ENCODE measurements at places on chromosomes 16 and 17. TPM values are rescaled to one million over a fixed set of nuclear protein-coding genes. Genes with fewer than 3 reads are reported as not detected.

GRCh38 chr16:2162676-2163118 is 7.1 kb downstream of the TRAF7 start:
- no peak overlapping the region for H3K4me3 ChIP-seq
- H3K27ac ChIP-seq: no peak overlapping the region
- H3K36me3 ChIP-seq: peaks cover 5% of the 10 kb centered on the region
- peaks cover 36% of the 10 kb centered on the region for H3K4me1 ChIP-seq
- no peaks in the 10 kb centered on the region for H3K27me3 ChIP-seq

GRCh38 chr17:37710344-37710886 is 34.4 kb downstream of the HNF1B start:
- H3K27me3 ChIP-seq: no peaks in the 10 kb centered on the region
- peak; percentile 64 for DNase-seq
- no peaks in the 10 kb centered on the region for H3K36me3 ChIP-seq
- H3K4me1 ChIP-seq: peaks cover 5% of the 10 kb centered on the region
- peak overlapping the region; percentile 1 for H3K27ac ChIP-seq

DNA sequence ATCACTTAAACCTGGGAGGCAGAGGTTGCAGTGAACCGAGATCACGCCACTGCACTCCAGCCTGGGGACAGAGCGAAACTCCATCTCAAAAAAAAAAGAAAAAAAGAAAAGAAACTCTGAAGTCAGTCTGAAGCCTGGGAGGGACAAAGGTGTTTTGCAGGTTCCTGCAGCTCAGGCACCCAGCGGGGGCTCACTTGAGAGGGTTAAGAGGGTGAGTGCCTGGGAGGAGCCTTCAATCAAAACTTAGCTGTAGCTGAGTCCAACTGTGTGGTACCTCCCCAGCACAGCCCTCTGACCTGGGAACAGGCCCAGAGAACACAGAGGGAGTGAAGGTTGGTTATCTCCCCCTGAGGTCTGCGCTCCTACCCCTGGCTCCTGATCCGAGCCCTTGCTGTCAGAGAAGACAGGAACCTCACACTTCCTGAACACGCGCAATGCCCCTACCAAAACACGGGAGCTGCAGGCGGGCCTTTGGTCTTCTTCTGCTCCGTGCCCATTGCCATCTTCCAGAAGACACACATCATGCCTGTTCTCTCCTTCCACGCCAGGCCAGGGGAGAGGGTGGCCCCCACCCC is 20.4 kb upstream of the ZC3H18 start:
- peaks cover 20% of the 10 kb centered on the region for H3K27me3 ChIP-seq
- H3K4me1 ChIP-seq: no peaks in the 10 kb centered on the region
- DNase-seq: no peak

Gene CFAP97D1
- 0.16 TPM for total RNA-seq

Gene TP53TG3F
- not detected for total RNA-seq

GRCh38 chr16:21084631-21085225 is 65.9 kb downstream of the DNAH3 start:
- no peaks in the 10 kb centered on the region for H3K36me3 ChIP-seq
- H3K27ac ChIP-seq: no peak overlapping the region
- no peak for DNase-seq

Gene KLHL36
- 49.0 TPM for total RNA-seq

DNA sequence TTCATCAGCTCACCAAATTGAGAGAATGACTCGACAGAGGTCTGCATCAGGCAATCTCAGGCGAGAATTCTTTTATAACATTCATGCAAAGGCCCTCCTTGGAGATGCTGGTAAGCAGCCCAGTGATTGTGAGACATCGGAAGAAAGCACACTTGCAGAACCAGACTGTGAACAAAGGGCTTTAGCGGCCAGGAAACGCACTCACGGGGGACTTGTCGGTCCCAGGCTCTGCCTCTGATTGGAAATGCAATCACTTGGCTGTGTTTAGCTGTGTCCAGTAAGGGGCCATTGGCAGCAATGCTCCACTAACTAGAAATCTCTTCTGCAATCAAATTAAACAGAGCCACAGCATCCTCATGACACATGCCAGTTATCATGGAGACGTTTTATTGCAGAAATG is 226.7 kb upstream of the CDH13 start:
- DNase-seq: no peak
- no peak overlapping the region for H3K4me3 ChIP-seq
- peaks cover 16% of the 10 kb centered on the region for H3K27me3 ChIP-seq
- no peaks in the 10 kb centered on the region for H3K4me1 ChIP-seq
- H3K27ac ChIP-seq: no peak overlapping the region

- H3K4me3 ChIP-seq: no peak overlapping the region
- peaks cover 23% of the 10 kb centered on the region for H3K4me1 ChIP-seq
- H3K27me3 ChIP-seq: no peaks in the 10 kb centered on the region
Observed at GRCh38 chr16:88318051-88318450, 64.7 kb upstream of the ZNF469 start.

DNA sequence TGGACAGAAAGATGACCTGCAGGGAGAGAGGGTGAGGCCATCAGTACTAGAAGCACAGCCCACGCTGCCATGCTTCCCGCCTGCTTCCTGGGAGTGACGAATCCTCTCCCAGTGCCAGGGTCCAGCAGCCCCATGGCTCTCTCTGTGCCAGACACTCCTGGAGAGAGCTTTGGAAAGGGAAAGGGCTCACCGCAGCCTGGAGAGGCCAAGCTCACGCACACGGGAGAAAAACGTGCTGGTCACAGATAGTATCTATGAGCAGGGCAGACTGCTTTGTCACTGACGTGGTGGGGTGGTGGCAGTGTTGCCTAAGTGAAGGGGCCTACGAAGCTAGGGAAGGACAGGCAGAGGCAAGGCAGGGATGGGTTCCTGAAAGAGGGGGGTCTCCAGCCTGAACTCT is 5.4 kb downstream of the WBP2 start:
- H3K27ac ChIP-seq: no peak overlapping the region
- no peaks in the 10 kb centered on the region for H3K27me3 ChIP-seq
- no peak for DNase-seq
- H3K4me1 ChIP-seq: peaks cover 36% of the 10 kb centered on the region
- no peak overlapping the region for H3K4me3 ChIP-seq
- peaks cover 10% of the 10 kb centered on the region for H3K36me3 ChIP-seq

GRCh38 chr16:68382296-68382718 is 66.0 kb downstream of the SMPD3 start:
- no peak for DNase-seq
- H3K36me3 ChIP-seq: no peaks in the 10 kb centered on the region
- peaks cover 4% of the 10 kb centered on the region for H3K27me3 ChIP-seq
- H3K27ac ChIP-seq: no peak overlapping the region

- no peak for DNase-seq
- no peaks in the 10 kb centered on the region for H3K36me3 ChIP-seq
- no peak overlapping the region for H3K4me3 ChIP-seq
Observed at GRCh38 chr17:47848198-47848513, 2.8 kb downstream of the SP6 start.

DNA sequence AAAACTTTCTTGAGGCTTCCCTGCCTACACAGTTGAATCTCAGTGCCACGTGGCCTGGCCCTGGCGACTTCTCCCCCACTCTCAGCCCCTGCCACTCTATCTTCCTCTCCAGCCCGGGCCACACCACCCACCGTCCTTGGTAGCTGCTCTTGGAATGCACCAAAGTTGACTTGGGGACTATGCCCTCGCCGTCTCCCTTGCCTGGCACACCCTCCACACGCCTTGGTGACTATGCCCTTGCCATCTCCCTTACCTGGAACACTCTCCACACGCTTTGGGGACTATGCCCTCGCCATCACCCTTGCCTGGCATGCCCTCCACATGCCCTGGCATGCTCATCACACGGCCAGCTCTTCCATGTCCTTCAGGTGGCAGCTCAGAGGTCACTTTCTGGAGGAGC is 15.5 kb upstream of the TVP23A start:
- peaks cover 10% of the 10 kb centered on the region for H3K27me3 ChIP-seq
- no peak overlapping the region for H3K27ac ChIP-seq
- no peak for DNase-seq
- H3K36me3 ChIP-seq: no peaks in the 10 kb centered on the region
- H3K4me3 ChIP-seq: no peak overlapping the region

DNA sequence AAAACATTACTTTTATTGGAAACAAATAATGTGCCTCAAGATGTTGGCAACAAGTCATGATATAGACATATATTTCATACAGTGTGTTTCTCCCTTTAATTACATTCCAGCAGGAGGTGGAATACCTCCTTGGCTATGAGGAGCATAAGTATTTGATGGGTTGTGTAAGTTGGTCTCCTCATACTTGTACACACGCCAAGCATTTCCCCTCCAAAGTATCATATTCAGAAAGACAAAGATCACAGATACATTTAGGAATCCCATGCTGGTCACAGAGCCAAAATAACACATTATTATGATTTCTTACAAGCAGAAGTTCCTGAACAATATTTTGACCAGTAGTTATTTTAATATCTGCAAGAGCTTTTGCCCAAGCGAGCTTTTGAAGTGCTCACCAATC is 57.8 kb downstream of the WSB1 start:
- no peaks in the 10 kb centered on the region for H3K27me3 ChIP-seq
- H3K27ac ChIP-seq: no peak overlapping the region
- H3K4me1 ChIP-seq: peaks cover 19% of the 10 kb centered on the region

GRCh38 chr17:82963104-82963950 is 116.1 kb upstream of the METRNL start:
- H3K27ac ChIP-seq: no peak overlapping the region
- H3K4me3 ChIP-seq: peak overlapping the region; percentile 39
- peaks cover 3% of the 10 kb centered on the region for H3K36me3 ChIP-seq
- H3K4me1 ChIP-seq: peaks cover 10% of the 10 kb centered on the region

DNA sequence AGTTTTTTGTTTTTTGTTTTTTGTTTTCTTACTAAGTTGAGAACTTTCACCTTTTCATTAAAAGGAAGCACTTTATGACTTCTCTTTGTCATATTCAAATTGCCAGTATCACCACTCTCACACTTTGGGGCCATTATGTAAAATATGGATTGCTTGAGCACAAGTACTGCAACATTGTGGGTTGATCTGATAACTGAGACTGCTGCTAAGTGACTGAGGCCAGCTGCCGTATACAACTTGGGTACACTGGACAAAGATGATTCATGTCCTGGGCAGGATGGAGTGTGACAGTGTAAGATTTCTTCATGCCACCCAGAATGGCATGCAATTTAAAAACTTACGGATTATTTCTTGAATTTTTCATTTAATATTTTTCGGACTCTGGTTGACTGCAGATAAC is 7.8 kb downstream of the TTC19 start:
- DNase-seq: no peak
- H3K36me3 ChIP-seq: peaks cover 72% of the 10 kb centered on the region
- H3K27me3 ChIP-seq: no peaks in the 10 kb centered on the region
- H3K27ac ChIP-seq: no peak overlapping the region
- H3K4me3 ChIP-seq: no peak overlapping the region

Measured in astrocyte (in vitro differentiated cells and primary cell).